CD4-positive, alpha-beta T cell treated with Interleukin-10 for 1 hour (primary cell): ENCODE measurements at places on chromosomes 1 and 21.

GRCh38 chr1:158931055-158931737, at the start of gene PYHIN1:
Gene PYHIN1, plus strand, starts transcription at chr1:158931552. Its CDS starts 5,359 bp downstream, at chr1:158936911.
- peak; percentile 65 for DNase-seq

GRCh38 chr1:1026599-1027413, 6.9 kb downstream of the AGRN start:
- no peak for DNase-seq

DNA sequence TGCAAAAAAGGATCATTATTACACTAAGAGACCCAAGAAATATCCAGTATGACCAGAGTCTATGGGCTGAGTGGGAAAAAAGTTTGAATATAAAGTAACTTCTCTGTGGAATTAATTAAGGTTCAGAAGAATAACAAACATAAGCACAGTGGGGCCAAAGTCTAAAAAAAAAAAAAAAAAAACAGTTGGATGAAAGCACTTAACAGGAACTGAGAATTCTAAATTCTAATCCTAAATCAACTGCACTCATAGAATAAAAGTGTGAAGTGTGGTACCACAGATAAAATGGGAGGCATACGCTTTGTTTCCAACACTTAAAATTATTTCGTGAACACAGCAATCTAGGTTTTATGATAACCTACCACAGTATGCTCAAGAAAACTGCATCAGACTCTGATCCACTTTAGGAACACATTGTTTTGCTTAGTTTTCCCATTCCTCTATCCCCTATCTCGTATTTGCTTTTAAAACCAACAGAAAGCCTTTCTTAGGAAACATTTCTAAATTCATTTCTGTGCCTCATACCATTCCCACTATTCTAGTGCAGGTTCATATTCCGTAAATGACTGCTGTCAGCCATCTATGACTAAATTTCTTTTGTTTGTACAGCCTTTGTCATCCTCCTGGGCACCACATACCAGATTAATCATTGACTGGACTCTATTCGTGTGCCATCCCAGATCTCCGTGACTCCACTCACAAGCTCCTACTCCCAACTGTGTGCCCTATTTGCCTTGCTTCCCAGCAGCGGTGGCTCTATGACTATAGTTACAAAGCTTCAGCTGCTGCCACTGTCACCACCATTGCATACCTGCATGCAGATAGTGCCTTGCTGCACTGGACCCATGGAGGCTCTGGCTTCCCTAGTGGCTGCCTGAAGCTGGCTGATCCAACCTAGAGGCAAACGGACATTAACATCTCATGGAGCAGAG, 24.9 kb downstream of the CHML start:
- DNase-seq = no peak

GRCh38 chr1:54794451-54795355, 6.4 kb downstream of the TTC22 start:
- DNase-seq = no peak

DNA sequence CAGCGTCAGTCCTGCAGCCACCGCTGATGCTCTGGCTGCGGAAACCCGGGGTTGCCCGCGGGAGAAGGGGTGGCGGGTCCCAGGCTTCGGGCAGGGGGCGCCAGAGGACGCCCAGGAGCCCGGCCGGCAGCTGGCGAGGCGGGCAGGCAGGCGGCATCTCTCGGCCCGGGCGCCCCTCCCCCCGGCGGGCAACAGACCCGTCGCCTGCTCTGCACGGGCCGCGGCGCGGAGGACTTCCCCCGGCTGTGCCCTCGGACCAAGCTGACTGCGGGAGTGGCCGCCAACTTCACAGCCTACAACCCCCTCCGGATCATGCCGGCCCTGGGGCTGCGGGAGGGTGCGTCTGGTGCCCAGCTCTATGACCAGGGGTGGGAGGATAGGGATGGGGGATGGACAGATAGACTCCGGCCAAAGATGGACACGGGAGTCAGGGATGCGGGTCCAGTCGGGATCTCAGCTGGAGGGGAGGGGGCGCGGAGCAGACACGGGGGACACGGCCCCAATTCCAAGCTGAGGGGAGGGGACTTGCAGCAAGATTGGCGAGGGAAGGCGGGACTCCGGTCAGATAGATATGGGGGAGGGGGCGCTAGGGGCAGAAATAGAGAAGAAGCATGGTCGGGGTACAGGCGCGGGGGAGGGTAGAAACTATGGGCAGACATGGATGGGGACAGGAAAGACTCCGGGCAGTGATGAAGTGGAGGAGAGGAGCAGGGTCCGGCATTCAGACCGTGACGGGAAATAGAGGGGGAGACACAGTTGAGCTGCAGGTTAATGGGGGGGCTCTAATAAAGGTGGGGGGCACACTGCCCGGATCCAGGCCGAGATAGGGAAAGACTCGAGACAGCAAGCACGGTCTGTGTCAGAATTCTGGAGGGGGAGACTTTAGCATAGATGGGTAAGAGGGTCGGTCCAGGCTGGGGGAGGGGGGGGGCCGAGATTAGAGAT, 1.1 kb downstream of the ADGRB2 start:
- DNase-seq = peak; percentile 76

DNA sequence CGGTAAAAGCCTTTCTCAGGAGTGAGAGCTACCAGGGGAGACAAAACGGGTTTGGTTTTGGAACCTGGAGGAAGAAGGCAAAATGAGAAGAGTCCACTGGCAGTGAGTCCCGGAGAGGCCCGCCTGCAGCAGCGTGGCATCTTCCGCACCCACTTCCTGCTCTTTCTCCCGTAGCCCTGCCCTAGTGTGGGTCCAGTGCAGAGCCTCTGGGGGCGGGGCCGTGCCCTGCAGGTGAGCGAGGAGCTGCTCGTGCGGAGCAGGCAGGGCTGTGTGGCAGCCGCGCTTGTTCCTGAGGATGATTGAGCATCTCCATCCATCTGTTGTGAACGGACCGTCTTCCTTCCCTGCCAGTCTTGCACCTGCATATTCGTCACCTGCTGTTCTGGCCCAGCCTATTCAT, 66.5 kb downstream of the PEX14 start:
- no peak for DNase-seq

- DNase-seq = peak; percentile 26
Observed at GRCh38 chr1:12276225-12276624, 46.4 kb downstream of the VPS13D start.

DNA sequence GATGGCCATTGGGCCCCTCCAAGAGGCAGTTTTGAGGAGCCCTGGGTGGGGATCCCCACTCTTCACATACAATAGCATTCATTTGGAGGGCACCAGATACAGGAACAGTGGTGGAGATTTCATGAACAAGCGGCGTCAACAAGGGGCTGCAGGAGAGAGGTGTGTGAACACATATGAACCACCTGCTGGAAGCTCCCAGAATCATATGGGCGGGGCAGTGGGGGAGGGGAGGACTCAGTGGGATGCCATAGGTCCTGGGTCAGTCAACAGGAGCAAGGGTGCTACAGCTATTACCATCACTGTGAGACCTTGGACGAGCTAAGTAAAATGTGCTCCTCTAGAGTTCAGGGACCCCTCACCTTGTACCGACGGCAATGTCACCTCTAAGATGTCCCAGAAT, 100.4 kb upstream of the IRF2BP2 start:
- no peak for DNase-seq

- DNase-seq = peak; percentile 44
Observed at GRCh38 chr1:117644696-117645311, 39.0 kb downstream of the TENT5C start.

DNA sequence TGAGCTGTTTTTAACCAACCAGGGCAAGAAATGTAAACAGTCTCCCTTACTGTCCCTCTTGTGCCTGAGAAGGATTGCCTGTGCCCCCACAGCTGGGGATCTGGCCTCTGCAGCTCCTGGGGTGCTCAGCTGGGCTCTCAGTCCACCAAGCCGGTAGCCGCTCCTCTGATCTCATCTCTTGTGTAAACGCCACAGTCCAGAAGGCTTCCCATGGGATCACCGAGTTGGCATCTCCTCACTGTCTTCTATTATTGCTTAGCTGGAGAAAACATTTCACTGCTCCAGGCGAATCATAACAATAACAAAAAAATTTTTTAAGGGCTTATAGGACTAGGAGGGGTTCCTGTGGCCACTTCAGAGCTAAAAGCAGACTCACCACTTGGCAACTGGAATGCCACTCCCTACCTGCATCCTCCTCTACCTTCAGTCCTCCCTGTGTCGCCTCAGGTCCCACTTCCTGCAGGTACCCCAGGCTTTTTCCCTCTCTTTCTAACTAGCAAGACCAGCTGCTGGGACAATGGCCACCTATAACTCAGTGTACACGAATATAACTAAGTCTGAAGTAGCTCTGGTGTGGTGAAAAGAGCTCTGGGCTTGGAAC, 75.8 kb downstream of the ATP1A1 start:
- DNase-seq = no peak

DNA sequence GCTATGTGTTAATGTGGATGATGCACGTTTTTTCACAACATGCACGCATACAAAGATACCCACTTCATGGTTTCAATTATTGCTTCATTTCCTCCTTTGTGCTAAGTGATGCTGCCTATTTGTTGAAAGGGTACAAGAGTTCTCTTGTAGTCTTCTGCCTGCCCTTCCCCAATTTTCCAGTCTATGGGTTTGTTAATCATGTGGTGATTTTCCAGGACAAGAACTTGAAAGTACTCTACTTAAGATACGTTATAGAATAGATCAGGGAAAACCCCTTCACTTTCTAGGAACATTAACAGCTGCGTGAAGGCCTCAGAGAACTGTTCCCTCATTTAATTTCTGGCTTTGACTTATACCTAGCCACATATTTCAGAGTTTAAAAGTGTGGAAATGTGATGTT, 52.1 kb upstream of the SLC44A3 start:
- no peak for DNase-seq

DNA sequence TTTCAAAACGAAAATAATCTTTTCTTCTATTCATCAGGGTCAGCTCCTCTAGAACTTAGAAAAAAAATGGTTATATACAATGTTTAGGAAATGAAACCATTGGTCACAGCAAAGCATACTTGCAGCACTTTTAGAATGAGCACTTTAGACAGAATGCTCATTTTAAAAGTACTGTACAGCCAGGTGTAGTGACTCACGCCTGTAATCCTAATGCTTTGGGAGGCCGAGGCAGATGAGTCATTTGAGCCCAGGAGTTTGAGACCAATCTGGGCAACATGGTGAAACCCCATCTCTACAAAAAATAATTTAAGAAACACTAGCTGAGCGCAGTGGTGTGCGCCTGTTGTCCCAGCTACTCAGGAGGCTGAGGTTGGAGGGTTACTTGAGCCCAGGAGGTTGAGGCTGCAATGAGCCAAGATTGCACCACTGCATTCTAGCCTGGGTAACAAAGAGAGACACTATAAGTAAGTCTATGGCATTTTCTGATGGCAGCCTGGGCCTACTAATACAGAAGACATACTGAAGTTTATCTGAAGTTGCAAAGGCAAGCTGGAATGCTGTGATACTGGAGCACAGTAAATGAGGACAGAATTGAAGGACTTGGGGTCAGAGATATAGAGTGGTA, 48.9 kb upstream of the ZNF326 start:
- no peak for DNase-seq

DNA sequence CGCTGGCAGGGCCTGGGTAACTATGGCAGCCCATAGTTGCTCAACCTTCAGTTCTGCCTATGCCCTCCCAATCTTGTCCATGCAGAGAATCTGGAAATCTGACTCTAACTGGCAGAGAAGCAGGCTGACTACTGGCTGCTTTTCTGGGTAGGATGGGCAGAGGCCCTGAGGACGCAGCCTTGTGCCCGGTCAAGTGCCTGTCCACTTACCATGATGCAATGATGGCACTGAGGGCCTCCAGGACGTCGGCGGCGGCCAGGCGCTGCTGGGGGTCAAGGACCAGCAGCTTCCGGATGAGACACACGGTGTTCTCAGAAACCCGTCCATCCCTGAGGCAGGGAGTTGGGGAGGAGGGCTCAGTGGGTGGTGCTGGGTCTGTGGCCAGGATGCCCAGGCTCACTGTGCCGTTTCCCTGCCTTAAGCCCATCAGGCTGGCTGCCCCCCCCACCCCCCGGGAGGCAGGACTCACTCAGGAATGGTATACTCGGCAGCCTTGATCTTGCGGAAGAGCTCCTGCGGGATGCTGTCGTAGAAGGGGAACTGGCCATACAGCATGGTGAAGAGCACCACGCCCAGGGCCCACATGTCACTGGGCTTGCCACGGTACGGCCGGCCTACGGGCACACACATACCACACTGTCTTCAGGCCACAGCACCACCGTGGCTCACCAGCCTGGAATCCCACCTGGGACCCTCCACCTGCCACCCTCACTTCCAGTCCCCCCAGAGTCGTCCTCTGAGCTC, 20.4 kb upstream of the EVA1B start:
- DNase-seq = no peak

GRCh38 chr1:42109600-42109999, 43.6 kb upstream of the GUCA2B start:
- DNase-seq = no peak

DNA sequence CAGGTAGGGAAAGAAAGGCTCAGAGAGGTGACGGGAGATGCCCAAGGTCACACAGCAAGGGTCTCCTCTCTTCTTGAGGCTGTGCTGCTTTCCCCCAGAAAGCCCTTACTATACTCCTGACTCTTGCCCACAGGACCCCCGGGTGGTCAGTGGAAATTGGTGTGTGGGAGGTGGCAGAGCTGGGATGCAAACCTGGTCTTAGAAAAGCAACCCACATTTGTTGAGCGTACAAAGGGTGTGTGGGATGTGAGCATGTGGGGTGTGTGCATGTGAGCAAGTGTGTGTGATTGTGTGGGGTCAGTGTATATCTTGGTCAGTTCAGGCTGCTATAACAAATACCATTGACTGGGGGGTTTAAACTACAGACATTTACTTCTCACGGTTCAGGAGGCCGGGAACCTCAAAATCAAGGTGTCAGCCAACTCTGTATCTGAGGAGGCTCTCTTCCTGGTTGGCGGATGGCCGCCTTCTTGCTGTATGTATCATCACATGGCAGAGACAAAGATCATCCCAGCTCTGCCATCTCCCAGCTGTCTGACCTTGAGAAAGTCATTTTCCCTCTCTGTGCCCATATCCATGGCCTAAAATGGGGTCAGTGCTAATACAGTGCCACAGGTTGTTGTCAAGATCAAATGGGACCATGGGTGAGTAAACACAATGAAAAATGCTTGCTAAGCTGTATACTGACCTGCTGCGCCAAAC, 268.5 kb downstream of the PTPRU start:
- no peak for DNase-seq

DNA sequence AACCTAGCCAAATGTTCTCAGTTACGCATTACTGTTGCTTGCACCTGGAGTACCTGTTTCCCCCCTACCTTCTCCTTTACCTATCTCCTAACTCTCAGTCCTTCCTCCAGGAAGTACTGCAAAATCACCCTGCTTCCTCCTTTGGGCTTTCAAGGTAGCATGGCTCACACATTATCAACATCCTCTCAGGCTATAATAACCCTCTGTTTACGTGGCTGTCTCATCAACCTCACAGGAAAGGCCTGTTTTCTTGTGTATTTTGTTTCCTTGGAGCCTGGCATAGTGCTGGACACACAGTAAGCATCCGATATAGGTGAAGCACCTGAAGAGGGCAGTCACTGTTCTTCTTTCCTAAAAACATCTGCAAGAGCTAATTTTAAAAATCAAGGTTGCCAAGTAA, 32.7 kb upstream of the ANGPTL7 start:
- no peak for DNase-seq
